ENCODE measurements at places on chromosomes 3 and 15.

GRCh38 chr15:39391230-39391629 is 189.6 kb upstream of the THBS1 start:
- H3K36me3 ChIP-seq: no peaks in the 10 kb centered on the region
- no peaks in the 10 kb centered on the region for H3K4me1 ChIP-seq
- H3K4me3 ChIP-seq: no peak overlapping the region
- no peaks in the 10 kb centered on the region for H3K27me3 ChIP-seq

- peaks cover 19% of the 10 kb centered on the region for H3K27me3 ChIP-seq
- no peaks in the 10 kb centered on the region for H3K4me1 ChIP-seq
- no peaks in the 10 kb centered on the region for H3K36me3 ChIP-seq
- DNase-seq: no peak
- H3K27ac ChIP-seq: no peak overlapping the region
These were observed 4.5 kb downstream of the CHRD start for GRCh38 chr3:184384342-184384741.

DNA sequence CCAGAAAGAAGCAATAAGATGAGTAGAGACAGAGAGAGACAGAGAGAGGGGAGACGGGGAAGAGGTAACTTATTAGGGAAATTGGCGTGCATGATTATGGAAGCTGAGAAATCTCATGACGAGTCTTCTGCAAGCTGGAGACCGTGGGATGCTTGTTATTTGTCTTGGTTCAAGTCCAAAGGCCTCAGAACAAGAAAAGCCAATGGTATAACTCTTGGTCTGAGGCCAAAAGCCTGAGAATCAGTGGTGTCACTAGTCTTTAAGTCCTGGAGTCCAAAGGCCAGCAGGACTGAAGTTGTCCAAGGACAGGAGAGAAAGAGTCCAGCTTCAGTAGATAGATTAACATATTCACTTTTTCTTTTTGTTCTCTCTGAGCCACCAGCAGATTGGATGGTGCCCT is 613.6 kb downstream of the CADM2 start:
- no peaks in the 10 kb centered on the region for H3K4me1 ChIP-seq
- H3K4me3 ChIP-seq: no peak overlapping the region
- DNase-seq: no peak
- no peaks in the 10 kb centered on the region for H3K36me3 ChIP-seq
- no peaks in the 10 kb centered on the region for H3K27me3 ChIP-seq

GRCh38 chr3:99678023-99678422 is 39.6 kb downstream of the COL8A1 start:
- DNase-seq: peak; percentile 98
- no peaks in the 10 kb centered on the region for H3K27me3 ChIP-seq

GRCh38 chr15:45921376-45921775 is 286.5 kb downstream of the SQOR start:
- H3K27ac ChIP-seq: no peak overlapping the region
- no peaks in the 10 kb centered on the region for H3K36me3 ChIP-seq
- H3K27me3 ChIP-seq: no peaks in the 10 kb centered on the region

DNA sequence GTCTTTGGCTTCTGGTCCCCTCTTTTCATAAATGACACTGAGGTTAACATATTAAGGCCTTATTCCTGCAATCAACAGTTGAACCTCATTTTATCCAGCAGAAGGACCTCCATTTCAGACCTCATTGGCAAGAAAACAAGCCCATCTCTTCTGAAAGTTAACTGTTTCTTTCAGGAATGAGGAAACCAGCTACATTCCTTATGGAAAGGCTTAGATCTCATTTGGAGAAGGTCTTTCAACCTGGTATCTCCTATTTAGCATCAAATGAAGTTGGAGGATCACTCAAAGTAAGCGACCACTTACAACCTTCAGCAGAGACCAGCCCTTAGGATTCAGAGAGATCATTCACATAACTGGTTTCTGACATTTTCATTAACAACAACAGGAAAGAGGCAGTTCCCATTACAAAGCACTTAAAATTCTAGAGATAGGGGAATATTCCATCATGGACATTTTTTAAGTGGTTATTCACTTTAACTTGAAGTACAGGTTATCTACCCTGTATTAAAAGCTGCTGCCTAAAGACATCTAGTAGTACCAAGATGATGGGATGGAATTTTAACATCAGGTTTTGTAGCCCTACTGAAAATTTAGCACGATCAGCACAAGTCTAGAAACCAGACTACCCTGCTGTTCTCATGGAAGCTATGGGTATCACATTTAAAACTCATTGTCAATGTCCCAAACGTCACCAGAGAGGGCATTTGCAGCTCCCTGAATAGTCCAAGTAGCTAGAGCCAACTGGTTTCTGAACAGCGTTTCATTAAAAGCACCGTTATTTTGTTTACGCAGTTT is 30.4 kb downstream of the TFRC start:
- H3K4me1 ChIP-seq: no peaks in the 10 kb centered on the region
- H3K27ac ChIP-seq: no peak overlapping the region
- peaks cover 10% of the 10 kb centered on the region for H3K36me3 ChIP-seq
- no peak for DNase-seq
- H3K4me3 ChIP-seq: no peak overlapping the region

- H3K27ac ChIP-seq: no peak overlapping the region
- no peaks in the 10 kb centered on the region for H3K4me1 ChIP-seq
- H3K27me3 ChIP-seq: no peaks in the 10 kb centered on the region
These were observed 357.6 kb upstream of the CFAP20DC start for GRCh38 chr3:59407425-59407824.

DNA sequence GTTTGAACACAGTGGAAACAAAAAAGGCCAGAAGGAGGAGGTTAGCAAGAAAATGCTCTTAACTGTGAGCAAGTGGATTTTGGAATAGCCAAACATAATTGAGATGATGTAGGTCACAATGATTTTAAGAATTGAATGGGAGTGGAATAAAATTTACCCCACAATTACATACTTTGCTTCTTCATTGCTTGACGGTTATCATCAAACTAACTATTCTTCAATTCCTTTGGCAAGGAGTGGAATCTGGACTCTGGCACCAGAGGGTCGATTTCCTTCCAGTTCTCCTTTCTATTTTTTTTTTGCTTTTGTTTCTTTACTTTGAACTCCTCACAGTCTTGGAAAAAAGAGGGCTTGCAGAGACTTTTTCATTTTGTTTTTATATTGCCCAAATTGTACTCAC is 634.5 kb upstream of the TGFBR2 start:
- no peaks in the 10 kb centered on the region for H3K27me3 ChIP-seq
- no peaks in the 10 kb centered on the region for H3K4me1 ChIP-seq
- no peak overlapping the region for H3K27ac ChIP-seq
- DNase-seq: no peak

GRCh38 chr3:63500196-63500595 is 152.3 kb upstream of the SNTN start:
- no peaks in the 10 kb centered on the region for H3K36me3 ChIP-seq
- no peak overlapping the region for H3K27ac ChIP-seq
- no peaks in the 10 kb centered on the region for H3K27me3 ChIP-seq
- DNase-seq: no peak

DNA sequence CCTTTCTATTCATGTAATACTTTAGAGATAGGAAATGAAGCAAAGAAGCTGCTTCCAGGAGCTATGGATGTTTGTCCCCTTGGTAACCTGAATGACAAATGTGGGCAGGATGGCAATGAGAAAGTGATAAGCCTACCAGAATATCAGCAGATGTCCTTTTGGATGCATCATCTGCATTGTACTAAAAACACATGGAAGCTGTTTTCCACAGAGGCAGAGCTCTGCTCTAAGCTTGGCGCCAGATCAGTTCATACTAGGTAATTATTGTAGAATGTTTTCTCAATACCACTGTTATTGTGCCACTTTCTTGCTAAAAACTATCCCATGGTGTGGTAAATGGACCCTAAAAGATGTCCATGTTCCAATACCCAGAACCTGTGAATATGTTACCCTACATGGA is 100.2 kb downstream of the DTWD1 start:
- H3K4me1 ChIP-seq: no peaks in the 10 kb centered on the region
- no peaks in the 10 kb centered on the region for H3K27me3 ChIP-seq
- no peaks in the 10 kb centered on the region for H3K36me3 ChIP-seq
- H3K27ac ChIP-seq: no peak overlapping the region

GRCh38 chr3:52202384-52203077 is 4.6 kb downstream of the ALAS1 start:
- no peaks in the 10 kb centered on the region for H3K27me3 ChIP-seq
- peaks cover 26% of the 10 kb centered on the region for H3K36me3 ChIP-seq
- no peak overlapping the region for H3K27ac ChIP-seq
- peaks cover 12% of the 10 kb centered on the region for H3K4me1 ChIP-seq
- H3K4me3 ChIP-seq: no peak overlapping the region

DNA sequence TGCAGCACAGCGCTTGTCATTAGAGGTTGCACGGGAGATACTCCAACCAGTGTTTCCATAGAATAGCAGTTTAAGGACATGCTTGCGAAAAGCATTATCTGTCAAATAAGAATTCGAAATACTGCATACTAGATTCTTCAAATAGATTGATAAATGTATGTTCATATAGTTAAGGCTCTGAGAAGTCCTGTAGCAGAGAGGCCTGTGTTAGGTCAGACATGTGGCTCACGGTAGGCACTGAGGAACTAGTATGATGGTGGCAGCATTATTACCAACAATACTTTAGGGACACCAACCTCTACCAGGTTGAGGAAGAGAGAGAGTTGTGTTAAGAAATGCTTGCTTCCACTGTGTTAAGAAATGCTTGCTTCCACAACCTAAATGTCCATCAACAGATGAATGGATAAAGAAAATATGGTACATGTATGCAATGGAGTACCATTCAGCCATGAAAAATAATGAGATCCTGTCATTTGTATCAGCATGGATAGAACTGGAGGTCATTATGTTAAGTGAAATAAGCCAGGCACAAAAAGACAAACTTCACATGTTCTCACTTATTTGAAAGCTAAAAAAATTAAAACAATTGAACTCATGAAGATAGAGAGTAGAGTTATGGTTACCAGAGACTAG is 14.9 kb downstream of the MTMR14 start:
- DNase-seq: no peak
- H3K36me3 ChIP-seq: no peaks in the 10 kb centered on the region
- H3K27ac ChIP-seq: no peak overlapping the region
- H3K4me3 ChIP-seq: no peak overlapping the region

GRCh38 chr3:115077501-115078250 is 69.4 kb downstream of the ZBTB20 start:
- DNase-seq: no peak
- H3K27ac ChIP-seq: no peak overlapping the region
- no peaks in the 10 kb centered on the region for H3K27me3 ChIP-seq
- H3K4me1 ChIP-seq: no peaks in the 10 kb centered on the region

- H3K4me1 ChIP-seq: peaks cover 4% of the 10 kb centered on the region
- no peaks in the 10 kb centered on the region for H3K27me3 ChIP-seq
- DNase-seq: peak; percentile 50
These were observed 79.8 kb downstream of the NECTIN3 start for GRCh38 chr3:111151438-111151837.

DNA sequence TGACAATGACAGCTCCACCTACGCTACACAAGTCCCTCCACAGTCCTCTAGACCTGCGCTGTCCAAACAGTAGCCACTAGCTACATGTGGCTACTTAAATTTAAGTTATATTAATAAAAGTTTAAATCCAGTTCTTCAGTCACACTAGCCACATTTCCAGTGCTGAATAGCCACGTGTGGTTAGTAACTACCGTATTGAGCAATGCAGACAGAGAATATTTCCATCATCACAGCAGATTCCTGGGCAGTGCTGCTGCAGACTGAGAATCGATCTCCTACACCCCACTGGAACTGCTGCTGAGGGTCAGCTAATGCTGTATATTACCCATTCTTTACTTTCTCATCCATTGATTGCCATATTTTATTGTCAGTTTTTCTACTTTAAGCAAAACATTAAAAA is 40.9 kb downstream of the HDC start:
- peaks cover 2% of the 10 kb centered on the region for H3K27me3 ChIP-seq
- H3K4me3 ChIP-seq: no peak overlapping the region
- peak; percentile 16 for DNase-seq
- no peaks in the 10 kb centered on the region for H3K36me3 ChIP-seq
- no peak overlapping the region for H3K27ac ChIP-seq

- no peaks in the 10 kb centered on the region for H3K36me3 ChIP-seq
- H3K27ac ChIP-seq: no peak overlapping the region
- no peak for DNase-seq
- H3K4me1 ChIP-seq: no peaks in the 10 kb centered on the region
These were observed 38.8 kb downstream of the SPG21 start for GRCh38 chr15:64950888-64951287.

GRCh38 chr15:83065431-83065830 is 1.6 kb downstream of the BTBD1 start:
- peaks cover 3% of the 10 kb centered on the region for H3K4me1 ChIP-seq
- no peak overlapping the region for H3K27ac ChIP-seq
- no peak for DNase-seq
- H3K4me3 ChIP-seq: peak overlapping the region; percentile 95
- no peaks in the 10 kb centered on the region for H3K27me3 ChIP-seq

- H3K27ac ChIP-seq: peak overlapping the region; percentile 44
- peak; percentile 79 for DNase-seq
- no peaks in the 10 kb centered on the region for H3K36me3 ChIP-seq
- peak overlapping the region; percentile 36 for H3K4me3 ChIP-seq
- no peaks in the 10 kb centered on the region for H3K4me1 ChIP-seq
- no peaks in the 10 kb centered on the region for H3K27me3 ChIP-seq
These were observed 165.6 kb downstream of the NSMCE3 start for GRCh38 chr15:29103824-29104565.

DNA sequence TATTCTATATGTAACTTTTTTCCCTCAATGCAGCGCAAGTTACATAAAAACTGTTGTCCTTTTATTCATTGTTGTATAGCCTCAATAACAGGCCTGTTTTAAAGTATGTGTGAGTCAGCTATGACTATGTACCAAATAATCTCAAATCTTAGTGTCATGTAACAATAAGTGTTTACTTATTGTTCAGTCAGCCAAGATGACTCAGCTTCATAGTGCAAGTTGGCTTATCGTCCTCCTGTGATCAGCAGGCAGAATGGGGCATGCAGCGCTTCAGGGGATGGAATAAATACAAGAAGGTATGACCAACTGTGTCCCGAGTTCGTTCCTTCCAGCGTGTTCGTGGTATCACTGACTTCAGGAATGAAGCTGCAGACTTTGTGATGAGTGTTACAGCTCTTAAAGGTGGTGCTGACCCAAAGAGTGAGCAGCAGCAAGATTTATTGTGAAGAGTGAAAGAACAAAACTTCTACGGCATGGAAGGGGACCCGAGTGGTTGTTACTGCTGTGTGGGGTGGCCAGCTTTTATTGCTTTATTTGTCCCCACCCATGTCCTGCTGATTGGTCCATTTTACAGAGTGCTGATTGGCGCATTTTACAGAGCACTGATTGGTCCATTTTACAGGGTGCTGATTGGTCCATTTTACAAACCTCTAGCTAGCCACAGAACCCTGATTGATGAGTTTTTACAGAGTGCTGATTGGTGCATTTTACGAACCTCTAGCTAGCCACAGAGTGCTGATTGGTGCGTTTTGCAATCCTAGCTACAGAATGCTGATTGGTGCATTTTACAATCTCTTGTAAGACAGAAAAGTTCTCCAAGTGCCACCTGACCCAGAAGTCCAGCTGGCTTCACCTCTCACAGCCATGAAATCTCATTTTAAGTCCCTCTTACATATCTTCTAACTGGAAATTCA is 1016.0 kb downstream of the MCTP2 start:
- no peaks in the 10 kb centered on the region for H3K27me3 ChIP-seq
- no peak overlapping the region for H3K4me3 ChIP-seq
- DNase-seq: peak; percentile 94
- no peaks in the 10 kb centered on the region for H3K4me1 ChIP-seq
- H3K36me3 ChIP-seq: no peaks in the 10 kb centered on the region

Measured in fibroblast of lung (primary cell).